ENCODE measurements at places on chromosomes 3 and 15.
A peak's percentile ranks its signal among the peaks of the same experiment; 100 is the strongest.

DNA sequence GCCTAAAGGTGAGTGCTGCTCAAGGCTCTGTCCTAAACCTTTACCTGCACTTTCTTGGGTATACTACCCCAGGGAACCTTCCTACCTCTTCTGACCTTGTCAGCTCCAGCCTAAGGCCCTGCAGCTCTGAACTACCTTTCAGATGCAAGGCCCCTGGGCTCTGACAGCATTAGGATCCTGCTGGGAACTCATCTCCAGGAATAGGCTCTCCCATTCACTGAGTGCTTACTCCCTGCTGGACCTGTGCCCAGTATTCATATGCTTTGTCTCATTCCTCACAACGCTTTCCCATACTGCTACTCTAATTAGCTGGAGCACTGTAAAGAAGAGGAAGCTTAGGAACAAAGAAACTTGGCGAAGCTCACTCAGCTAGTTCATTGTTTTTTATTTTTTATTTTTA is 53.8 kb upstream of the RAB6B start:
- DNase-seq, result no peak

DNA sequence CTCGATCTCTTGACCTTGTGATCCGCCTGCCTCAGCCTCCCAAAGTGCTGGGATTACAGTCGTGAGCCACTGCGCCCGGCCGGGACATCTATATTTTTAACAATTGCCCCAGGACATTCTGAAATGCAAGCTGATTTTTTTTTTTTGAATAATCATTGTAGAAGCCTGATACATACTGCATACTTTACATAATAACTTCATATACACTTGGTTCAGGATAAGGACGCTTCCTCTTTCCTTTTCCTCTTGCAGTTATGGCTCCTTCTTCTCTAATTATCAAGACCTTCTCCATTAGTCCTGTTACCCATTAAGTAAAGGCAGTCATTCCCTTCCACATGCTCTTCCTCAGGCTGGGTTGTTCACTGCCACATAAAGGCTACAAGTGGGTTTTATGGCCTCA is 58.3 kb downstream of the SLCO3A1 start:
- DNase-seq, result no peak

GRCh38 chr15:51144021-51144532 is 49.4 kb upstream of the TNFAIP8L3 start:
- peak; percentile 28 for DNase-seq

DNA sequence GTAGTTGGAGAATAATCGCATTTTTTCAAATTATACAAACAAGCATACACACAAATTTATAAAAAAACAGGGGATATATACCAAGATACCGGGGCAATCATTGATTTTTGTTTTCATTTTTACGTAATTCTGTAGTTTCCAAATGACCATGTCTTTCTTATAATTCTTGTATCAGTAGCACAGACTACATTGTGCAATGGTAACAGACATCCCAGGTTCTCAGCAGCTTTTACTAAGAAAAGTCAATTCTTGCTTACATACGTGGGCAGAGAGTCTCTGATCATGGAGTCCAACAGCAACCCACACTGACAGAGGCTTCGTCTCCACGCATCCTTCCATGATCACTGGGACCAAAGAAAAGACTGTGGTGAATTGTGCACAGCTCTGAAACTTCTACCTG is 441.3 kb downstream of the TBL1XR1 start:
- DNase-seq, result no peak

DNA sequence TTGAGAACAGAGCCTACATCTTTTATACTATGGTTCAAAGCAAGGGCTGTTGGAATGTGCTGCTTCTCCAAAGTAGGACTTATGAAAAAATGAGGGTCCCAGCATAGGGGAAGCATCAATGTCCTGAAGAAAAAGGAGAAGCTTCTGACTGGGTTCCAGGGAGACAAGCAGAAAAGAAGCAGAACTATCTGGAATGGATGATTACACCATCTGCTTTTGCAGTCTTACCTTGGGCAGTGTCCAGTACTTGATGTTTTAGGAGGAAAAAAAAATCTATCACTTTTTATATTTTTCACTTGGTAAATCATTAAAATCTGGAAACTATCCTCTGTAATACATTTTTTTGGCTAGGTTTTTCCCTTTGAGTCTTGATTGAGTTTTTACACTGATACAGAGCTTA is 57.9 kb upstream of the DPH6 start:
- no peak for DNase-seq

DNA sequence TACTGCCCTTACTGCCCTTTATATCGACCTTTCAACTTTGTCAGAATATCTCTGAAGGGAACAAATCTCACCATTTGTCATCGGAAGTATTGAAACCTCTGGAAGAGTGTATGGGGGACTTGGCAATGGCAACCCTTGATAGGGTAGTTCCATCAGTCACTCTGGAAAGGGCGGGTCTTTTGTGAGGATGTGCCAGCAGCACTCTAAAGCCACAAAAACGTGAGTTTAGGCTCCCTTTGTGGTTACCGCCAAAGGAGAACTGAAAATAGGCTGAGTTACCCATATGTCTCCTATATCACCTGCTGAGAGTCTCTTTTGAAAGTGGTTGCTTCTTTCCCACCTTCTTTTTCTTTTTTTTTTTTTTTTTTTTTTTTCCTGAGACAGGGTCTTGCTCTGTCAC is 296.8 kb upstream of the CHRM5 start:
- DNase-seq, result no peak

DNA sequence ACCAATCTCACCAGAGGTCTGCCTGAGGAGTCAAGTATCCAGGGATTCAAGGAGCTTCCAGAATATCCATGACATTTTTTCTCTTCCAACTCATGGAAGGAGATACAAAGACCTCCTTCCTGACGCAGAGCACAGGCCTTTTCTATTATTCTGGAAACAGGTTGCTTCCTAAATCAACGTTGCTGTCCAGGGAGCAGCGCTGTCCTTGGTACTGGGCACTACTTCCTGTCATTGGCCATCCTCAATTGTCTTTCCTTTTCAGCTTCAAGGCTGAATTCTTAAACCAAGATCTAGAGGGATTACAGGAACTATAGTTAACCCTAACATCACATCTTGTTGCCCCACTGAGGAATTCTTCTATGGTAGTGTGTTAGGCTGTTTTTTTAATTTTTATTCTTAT is 50.4 kb upstream of the TBC1D21 start:
- DNase-seq, result no peak

DNA sequence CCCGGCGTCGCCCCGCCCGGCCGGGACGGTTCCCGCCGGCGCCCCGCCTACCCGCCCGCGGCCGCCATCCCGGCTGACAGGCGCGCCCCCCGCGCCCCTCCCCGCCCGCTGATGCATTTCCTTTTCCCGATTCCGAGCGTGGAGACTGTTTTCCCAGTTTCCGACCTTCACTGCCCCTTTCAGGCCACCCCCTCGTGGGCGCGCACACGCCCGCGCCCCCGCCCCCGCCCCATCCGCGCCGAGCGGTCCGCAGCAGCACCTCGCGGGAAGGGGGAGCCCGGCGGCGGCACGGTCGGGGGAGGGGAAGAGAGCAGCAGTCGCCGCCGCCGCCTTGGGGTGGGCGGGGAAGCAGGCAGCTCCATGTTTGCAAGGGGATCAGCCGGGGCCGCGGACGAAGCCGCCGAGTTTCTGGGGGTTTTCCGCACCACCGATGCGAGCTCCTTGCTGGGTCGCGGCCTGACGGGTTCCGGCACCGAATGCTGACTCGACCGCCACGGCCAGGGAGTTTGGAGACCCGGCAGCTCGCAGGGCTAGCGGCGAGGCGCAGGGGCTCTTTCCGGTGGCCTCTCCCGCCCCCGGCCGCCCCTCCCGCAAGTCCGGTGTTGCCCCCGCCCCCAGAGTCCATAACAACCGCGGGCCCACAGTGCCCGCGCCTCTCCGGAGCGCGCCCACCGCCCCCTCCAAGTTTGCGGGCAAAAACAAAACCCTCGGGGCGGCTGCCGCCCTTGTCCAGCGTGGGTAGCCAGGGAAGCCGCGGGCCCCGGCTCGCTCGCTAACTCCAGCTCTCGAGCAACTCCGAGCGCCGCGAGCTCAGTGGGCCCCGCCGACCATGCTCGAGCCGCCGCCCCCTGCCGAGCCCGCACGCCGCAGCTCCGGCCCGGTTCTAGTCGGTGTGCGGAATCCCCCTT is 3.2 kb upstream of the SIN3A start:
- no peak for DNase-seq

- DNase-seq, result no peak
Observed at GRCh38 chr3:144363856-144364255, 392.2 kb downstream of the DIPK2A start.

DNA sequence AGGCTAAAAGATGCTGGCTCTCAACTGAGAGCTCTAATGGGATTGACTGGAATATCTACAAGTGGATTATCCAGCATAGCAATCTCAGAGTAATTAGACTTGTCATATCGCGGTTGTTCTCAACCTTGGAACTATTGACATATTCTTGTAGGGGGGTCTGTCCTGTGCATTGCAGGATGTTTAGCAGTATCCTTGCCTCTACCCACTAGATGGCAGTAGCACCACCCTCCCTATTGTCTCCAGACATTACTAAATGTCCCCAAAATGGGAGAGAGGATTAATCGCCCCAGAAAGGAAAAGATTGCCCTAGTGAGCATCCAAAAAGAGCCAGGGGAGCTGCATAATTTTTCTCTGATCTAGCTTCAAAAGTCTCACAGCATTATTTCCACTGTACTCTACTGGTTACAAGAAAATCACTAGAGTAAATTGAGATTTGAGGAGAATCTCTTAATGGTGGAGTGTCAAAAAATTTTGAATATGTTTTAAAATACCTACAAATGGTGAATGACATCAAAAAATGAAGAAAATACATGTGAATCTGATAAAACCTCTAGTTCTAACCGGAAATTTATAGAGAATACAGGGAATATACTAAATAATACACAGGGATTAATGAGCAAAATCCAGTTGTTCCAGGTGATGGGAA is 388.2 kb upstream of the AGTR1 start:
- peak; percentile 4 for DNase-seq

- no peak for DNase-seq
Observed at GRCh38 chr15:50113187-50113505, 5.9 kb downstream of the ATP8B4 start.

- no peak for DNase-seq
Observed at GRCh38 chr15:65829130-65829764, 37.2 kb upstream of the DENND4A start.

GRCh38 chr3:177514611-177515499 is 317.6 kb upstream of the TBL1XR1 start:
- no peak for DNase-seq

GRCh38 chr15:79820820-79821219 is 76.0 kb downstream of the MTHFS start:
- DNase-seq, result no peak

DNA sequence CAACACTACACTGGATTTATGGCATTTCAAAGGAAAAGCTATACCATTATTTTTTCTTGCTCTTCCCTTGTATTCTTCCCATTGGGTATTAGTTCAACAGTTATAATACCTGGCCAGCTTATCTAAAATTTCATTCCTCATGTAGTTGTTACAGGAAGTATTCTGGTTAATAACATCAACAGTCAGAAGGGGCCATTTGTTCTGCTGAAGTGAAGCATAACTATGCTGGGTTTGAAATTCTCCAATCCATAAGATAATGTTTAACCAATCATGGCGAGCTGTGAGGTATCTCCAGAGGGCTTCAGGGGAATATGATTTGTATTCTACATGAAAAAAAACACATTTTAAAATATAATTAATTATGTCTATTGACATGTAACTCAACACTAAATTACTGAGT is 43.4 kb downstream of the SPG11 start:
- DNase-seq, result no peak

- no peak for DNase-seq
Observed at GRCh38 chr3:82509951-82510603, 748.6 kb upstream of the GBE1 start.

GRCh38 chr15:29835301-29835700 is 13.0 kb upstream of the TJP1 start:
- no peak for DNase-seq

DNA sequence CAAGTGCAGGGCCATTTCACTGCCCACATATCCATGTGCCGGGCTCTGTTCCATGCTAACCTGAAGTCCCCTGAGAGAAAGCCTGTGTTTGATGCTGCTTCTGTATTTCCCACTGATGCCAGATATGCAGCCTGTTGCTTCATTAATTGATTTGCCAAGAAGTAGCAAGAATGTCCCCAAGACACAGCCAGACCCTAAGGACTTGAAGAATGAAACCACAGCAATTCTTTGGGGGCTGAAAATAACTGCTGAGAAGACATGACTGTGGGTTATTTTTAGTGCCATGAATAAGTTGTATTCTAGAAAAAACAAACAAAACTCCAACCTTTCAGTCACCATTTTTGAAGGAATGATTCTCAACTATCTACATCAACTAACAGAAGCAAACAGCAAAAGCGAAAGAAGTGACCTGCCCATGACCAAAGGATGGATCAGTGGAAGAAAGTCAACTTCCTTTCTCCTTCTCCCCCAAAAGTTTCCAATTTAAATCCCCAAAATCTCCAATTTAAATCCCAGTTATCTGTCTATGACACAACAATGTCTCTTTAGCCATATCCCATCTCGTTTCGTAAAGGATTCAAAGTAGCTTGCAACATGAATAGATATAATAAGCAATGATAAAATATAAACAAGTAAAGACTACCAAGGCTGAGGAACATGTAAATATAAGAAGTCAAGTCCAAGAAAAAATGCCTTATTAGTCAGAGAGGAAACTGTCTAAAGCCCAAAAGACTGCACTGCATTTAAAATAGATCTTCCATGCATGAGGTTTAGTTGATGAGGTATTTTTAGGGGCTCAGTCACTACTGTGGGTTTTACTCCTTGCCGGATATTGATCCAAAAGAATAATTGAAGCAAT is 226.8 kb downstream of the DTWD1 start:
- DNase-seq, result no peak

DNA sequence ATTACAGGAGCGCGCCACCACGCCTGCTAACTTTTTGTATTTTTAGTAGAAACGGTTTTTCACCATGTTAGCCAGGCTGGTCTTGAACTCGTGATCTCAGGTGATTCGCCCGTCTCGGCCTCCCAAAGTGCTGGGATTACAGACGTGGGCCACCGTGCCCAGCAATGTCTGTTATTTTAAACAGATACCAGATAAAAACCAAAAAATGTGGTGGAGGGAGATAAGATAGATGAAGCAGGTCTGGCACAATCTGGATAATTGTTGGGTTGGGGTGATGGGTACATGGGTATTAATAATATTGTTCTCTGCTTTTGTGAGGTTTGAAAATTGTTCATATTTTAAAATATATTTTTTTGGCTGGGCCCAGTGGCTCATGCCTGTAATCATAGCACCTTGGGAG is 4.7 kb downstream of the RNF111 start:
- no peak for DNase-seq

All from AG09319 (cell line).